ENCODE measurements at places on chromosomes 7 and 10.

GRCh38 chr10:59265141-59265540, 88.7 kb downstream of the PHYHIPL start:
- no peak for DNase-seq

GRCh38 chr10:29202386-29202940, 86.4 kb upstream of the LYZL1 start:
- no peak for DNase-seq

GRCh38 chr10:45495438-45496152, 121.6 kb downstream of the ALOX5 start:
- DNase-seq: no peak

GRCh38 chr10:72477463-72477862, 122.7 kb upstream of the DNAJB12 start:
- DNase-seq: no peak

DNA sequence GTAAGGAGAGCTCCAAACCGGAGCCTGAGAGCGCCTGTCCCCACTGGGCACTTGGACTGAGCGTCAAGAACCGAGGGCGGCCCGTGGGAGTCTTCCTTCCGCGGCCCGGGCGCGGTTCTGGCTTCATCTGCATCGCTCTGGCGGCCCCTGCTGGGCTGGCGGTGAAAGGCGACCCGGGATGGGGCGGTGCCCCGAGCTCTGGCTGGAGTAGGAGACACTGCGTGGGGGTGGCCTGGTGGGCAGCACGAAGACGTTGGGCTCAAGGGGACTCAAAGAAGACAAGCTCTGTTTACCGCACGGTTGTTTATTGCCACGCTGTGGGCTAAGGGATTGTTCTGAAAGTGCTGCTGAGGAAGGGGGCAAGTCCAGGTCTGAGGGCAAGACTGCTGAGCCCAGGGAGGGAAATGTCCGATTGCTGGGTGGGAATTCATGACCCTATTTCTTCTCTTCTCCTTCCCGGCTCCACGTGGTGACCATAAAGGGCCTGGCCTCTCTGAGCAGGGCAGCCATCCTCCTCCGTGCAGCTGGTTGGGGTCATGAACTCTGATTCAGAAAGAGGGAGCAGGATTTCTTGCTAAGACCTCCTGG, 29.8 kb downstream of the PLAU start:
- DNase-seq: peak; percentile 84

DNA sequence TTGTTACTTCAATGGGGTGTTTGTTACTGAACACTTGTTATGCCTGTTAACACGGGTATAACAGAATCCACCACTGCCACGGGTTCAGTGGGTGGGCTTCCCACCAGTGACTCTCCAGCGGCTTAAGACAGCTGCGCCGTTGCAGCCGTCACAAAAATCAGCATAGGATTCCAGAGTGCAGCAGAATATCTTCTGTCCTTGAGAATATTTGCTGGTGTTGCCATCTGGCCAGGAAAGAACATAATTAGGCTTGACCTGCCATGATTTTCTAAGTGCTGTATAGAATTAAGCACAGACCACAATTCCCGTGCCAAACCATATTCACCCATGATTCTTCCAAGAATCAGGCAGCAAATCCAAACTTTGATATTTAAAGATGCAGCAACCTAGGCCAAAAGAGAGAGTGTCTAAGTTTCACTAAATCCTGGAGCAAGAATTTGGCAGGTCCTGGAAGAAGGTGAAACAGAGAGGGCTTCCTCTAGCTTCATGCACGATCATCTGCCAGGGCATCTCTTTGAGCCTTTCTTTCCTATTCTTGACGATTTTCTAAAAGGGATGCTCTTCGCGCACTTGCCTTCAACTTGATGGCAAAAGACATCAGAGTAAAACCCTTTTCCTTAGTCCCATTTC, 95.0 kb downstream of the FRMD4A start:
- no peak for DNase-seq

DNA sequence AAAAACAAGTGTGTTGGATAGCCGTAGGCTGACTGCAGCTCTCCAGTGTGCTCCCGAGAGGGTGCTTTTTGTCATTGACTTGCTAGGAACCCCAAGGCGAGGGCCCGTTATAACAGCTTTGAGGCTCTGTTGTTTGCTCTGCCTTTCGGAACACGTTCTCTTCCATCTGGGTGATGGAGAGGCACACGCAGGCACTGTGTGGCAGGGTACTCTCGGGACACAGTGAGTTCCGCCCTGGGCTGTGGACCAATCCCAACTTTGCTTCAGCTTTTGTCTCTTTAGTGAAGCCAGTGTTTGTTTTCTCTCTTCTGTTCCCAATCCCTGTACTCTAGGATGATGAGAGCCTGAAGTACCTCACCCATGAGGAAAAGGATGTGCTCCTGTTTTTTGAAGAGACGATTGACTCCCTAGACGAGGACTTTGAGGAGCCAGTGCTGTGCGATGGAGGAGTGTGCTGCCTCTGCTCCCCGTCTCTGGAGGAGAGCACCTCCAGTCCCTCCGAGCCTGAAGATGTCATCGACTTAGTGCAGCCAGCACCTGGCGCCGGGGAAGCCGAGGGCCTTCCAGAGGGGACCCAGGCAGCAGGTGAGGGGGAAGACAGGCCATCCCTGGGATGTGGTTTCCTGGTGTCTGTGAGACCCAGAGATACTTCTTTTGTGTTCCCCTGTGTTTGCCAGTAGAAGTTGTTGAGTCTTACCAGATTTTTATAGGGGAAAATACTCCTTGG, 43.2 kb downstream of the PROSER2 start:
- DNase-seq: no peak

GRCh38 chr10:24882047-24882698, 70.2 kb downstream of the PRTFDC1 start:
- no peak for DNase-seq

DNA sequence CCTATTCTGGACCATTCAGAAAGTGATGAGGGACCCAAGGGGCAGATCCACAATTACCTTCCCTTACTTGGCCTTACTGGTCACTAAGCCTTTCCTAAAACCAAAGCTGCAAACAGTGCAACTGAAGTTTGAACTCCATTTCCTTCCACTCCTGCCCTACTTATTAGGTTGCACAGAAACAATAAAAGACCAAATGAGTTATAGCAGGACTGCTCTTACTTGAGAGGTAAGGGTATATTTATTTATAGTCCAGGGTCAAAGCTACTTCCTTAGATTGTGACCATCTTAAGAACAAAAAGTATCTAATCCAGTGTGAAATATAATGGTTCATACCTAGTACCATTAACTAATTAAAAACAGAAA, 27.0 kb downstream of the CDK6 start:
- DNase-seq: no peak

GRCh38 chr10:19588608-19589007, 227.6 kb upstream of the PLXDC2 start:
- DNase-seq: no peak

- no peak for DNase-seq
These were observed 86.2 kb downstream of the HIBADH start for GRCh38 chr7:27576360-27576944.
